ENCODE measurements at places on chromosomes 6 and 20.

DNA sequence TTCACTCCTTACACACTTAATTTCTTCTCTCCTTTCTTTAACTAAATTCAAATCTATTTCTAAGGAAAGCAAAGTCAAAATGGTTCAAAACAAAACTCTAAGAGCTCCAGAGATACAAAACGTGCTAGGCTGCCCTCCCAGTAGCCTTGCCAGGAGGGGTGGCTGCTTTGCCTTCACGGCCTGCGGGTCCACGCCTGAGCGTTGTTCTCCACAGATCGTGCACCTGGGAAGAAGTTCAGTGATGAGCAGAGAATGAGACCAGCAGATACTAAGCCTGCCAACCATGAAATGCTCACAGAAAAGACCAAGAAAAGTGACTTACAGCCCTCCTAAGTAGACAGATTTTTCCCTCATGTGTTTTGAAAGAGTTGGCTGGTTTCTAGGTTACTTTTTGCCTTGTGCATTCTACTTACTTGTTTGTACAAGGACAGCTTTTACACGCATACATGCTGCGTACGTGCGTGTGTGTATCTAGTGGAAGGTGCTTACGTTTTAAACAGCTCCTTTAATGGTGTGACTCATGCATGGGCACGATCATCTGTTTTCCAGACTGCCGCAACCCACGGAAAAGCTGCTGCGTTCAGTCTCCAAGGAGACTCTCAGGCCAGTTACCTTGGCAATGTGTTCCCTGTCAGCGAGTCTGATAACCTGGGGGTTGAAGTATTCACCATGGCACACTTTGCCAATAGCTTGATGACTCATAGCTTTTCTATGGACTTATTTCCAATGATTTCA is 32.4 kb upstream of the PBOV1 start:
- no peak for DNase-seq

DNA sequence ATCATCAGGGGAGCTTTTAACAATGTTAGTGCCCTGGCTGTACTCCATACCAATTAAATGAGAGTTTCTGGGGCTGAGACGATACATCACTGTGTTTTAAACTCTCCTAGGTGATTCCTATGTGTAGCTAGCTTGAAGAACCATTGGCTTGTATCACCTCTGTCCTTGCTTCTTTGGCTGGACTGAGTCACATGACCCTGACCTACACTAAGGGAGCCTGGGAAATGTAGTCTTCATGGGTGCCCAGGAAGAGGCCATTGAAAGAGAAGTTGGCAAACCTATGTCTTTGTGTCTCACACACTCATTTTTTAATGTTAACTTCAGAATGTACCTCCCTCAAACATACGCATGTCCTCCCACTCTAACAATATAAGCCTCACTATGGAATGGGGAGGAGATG is 506.6 kb downstream of the DHX35 start:
- no peak for DNase-seq

GRCh38 chr6:113818578-113818977 is 38.6 kb upstream of the MARCKS start:
- DNase-seq = no peak

DNA sequence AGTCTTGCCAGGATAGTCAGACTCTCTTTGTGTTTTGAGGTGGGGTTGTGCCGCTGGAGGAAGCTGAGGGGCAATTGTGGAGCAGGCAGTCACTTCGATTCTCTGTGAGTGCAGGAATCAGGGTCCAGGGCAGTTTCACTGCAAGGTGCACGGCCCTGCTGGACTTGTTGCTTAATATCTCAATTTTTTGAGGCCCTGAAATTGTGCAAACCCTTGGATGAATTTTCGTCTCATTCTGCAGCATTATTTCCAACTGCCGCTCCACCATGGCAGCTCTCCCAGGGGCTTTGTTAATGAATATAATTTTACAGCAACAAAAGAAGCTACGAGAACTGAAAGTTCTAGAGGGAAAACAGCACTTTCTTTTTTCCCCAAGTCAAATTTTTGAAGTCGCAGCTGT is 531.9 kb downstream of the QKI start:
- no peak for DNase-seq

- no peak for DNase-seq
These were observed 79.8 kb upstream of the ARID1B start for GRCh38 chr6:156697225-156697830.

GRCh38 chr6:150142670-150143515 is at the start of gene PPP1R14C:
Gene PPP1R14C (plus strand): TSS chr6:150143044. CDS start chr6:150143193, 149 bp downstream.
- peak; percentile 32 for DNase-seq

DNA sequence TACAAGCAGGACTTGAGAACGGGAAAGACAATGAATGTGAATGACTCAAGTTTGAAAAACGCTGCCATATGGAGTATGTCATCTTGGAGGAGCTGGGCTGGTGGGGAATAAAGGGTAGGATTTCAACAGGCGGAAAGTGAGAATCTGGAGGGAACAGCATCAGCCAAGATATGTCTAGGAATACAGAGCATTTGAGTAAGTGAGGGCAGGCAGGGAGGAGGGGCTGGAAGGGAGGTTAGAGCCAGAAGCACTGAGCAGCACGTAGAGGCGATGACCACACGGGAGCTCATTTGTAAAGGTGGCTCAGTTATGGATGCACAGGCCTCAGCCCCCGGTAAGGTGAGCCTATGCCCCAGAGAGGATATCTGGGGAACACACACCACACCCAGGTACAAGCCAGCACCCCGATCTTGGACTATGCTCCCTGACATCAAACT is 115.1 kb downstream of the ZMYND8 start:
- no peak for DNase-seq

DNA sequence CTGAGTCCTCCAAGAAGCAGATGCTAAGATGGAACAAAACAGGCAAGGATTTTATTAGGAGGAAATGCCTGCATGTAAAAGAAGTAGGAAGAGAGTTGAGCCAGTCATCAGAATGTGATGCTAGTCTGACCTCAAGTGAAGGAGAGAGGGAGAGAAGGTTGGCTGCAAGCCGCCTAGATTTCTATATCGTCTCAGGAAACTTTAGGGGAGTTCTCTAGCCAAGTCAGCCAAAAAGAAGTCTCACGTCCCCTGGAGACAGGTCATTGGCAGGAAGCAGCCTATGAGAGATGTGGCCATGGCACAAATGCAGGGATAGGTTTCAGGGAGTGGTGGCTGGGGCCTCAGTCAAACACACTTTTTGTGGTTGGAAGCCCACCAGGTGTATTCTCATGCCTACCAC is 378.0 kb downstream of the CD109 start:
- DNase-seq = no peak

GRCh38 chr6:3456898-3457709 is at the start of gene SLC22A23:
Gene SLC22A23 (minus strand): TSS chr6:3457050. CDS start chr6:3456559, 491 bp downstream.
- DNase-seq = peak; percentile 52

Measured in thymus (tissue), 14 donors.